ENCODE measurements at places on chromosomes 3 and 15. TPM values are rescaled to one million over a fixed set of nuclear protein-coding genes. Genes with fewer than 3 reads are reported as not detected.

DNA sequence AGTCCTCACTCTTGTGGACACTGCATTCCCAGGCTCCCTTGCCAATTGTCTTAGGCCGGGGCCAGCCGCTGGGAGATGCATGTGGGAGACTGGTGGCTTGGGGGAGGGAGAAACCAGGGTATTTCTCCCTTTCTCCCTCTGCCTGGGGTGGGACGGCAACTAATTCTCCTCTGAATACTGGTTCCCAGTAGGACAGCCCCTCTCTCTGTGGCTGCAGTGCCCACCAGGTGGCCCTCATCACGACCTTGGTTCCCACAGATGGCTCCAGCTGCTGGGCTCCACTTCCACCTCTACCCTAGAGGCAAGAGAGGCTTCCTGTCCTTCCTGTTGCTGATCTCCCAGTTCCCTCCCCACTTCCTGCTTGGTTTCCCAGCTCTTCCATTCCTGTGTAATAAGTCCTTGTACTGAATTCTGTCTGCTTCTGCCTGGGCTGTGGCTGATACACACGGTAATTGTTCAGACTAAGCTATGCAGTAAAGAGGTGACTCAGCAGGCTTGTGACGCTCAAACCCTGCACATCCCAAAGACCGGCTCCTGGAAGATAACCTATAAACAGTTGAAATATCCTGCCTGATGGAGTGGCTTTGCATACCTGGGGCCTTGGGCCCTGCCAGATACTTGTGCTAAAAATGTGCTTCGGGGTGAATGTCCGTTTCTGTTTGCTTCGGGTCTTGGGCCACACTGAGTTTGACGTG is 20.4 kb upstream of the COPG1 start:
- peaks cover 58% of the 10 kb centered on the region for H3K4me1 ChIP-seq
- no peaks in the 10 kb centered on the region for H3K27me3 ChIP-seq
- H3K36me3 ChIP-seq: no peaks in the 10 kb centered on the region
- H3K4me3 ChIP-seq: no peak overlapping the region
- H3K27ac ChIP-seq: peak overlapping the region; percentile 93
- peak; percentile 33 for DNase-seq

DNA sequence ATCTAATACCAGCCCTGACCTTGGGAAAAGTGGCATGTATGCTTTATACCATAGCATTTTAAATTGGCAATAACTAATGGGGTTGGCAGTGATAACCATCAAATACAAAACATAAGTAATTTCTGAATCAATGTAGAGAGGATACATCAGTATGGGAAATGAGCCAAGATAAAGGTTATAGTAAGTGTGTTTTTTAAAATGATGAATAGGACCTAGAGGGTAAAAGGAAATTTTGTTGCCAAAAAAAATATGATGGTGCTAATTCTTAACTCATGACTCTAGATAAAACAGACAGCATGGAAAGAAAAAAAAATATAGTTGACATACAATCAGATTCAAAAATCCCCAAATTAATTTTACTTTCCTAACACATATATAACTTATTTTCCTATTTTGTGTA is 75.4 kb upstream of the ROBO1 start:
- no peaks in the 10 kb centered on the region for H3K36me3 ChIP-seq
- H3K27ac ChIP-seq: no peak overlapping the region
- no peak for DNase-seq
- no peaks in the 10 kb centered on the region for H3K4me1 ChIP-seq
- no peak overlapping the region for H3K4me3 ChIP-seq
- H3K27me3 ChIP-seq: no peaks in the 10 kb centered on the region

DNA sequence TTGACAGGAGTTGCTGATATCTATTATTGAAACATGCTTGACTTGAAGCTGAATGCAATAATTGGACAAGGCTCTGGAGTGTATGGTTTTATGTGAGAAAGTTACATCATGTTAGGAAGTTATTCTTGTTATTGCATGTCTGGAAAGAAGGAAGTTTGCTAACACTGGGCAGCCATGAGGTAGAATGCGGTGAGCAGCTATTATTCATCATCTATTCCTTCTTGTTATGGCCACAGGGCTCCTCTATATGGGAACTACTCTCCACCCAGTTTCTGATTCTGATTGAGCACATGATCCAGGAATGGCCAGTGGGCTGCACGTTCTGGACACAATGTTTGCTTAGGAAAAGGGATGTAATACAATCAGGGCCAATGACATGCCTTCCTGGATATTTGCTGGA is 37.8 kb upstream of the SCN5A start:
- no peak for DNase-seq
- H3K27me3 ChIP-seq: no peaks in the 10 kb centered on the region
- no peak overlapping the region for H3K4me3 ChIP-seq
- no peaks in the 10 kb centered on the region for H3K4me1 ChIP-seq

DNA sequence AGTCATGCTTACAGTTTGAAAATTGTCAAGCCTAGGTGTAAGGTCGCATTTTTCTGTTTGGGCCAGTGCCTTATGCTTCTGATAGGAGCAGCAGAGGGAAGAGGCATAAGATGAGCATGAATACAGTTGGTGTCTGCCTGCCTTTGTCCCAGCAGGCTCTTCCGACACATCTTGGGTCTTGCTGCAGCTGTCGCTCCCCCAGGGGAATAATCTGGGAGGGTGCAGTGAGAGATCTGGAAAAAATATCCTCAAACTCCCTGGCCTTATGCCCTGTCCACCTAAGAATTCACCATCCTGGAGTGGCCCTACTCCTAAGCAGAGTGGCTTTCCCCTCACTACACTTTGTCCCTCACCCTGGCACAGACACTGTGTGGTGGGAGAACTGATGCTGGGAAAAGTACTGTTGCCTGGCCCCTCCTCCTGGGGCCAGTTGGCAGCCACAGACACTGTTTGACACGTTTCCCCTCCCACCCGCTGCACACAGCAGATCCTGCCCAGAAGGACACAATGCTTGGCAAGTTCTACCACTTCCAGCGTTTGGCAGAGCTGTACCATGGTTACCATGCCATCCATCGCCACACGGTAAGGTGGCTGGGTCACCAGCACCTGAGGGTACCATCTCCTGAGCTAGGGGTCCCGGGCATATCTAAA is 21.1 kb upstream of the RHO start:
- no peak overlapping the region for H3K4me3 ChIP-seq
- H3K27ac ChIP-seq: peak overlapping the region; percentile 54
- DNase-seq: peak; percentile 55
- peaks cover 22% of the 10 kb centered on the region for H3K36me3 ChIP-seq
- no peaks in the 10 kb centered on the region for H3K27me3 ChIP-seq
- H3K4me1 ChIP-seq: peaks cover 70% of the 10 kb centered on the region

GRCh38 chr15:35293353-35294130 is 208.4 kb upstream of the NANOGP8 start:
- no peak overlapping the region for H3K4me3 ChIP-seq
- H3K4me1 ChIP-seq: no peaks in the 10 kb centered on the region
- no peak overlapping the region for H3K27ac ChIP-seq
- H3K27me3 ChIP-seq: no peaks in the 10 kb centered on the region

- H3K27ac ChIP-seq: no peak overlapping the region
- peaks cover 15% of the 10 kb centered on the region for H3K27me3 ChIP-seq
- DNase-seq: no peak
- no peak overlapping the region for H3K4me3 ChIP-seq
- no peaks in the 10 kb centered on the region for H3K36me3 ChIP-seq
These were observed 14.9 kb downstream of the CHST2 start for GRCh38 chr3:143134471-143134870.

GRCh38 chr3:85030052-85030451 is 71.3 kb downstream of the CADM2 start:
- no peak overlapping the region for H3K4me3 ChIP-seq
- H3K27me3 ChIP-seq: no peaks in the 10 kb centered on the region
- DNase-seq: no peak
- no peaks in the 10 kb centered on the region for H3K4me1 ChIP-seq

The ST8SIA2 gene
- total RNA-seq: 3.6 TPM

The MED12L gene
- total RNA-seq: 0.82 TPM

GRCh38 chr3:71309886-71310285 is 273.6 kb downstream of the FOXP1 start:
- peak overlapping the region; percentile 62 for H3K27ac ChIP-seq
- peaks cover 38% of the 10 kb centered on the region for H3K4me1 ChIP-seq
- DNase-seq: no peak
- no peaks in the 10 kb centered on the region for H3K27me3 ChIP-seq
- no peak overlapping the region for H3K4me3 ChIP-seq

The FGD5 gene
- total RNA-seq: 13.9 TPM

GRCh38 chr15:80401456-80401855 is 2.7 kb upstream of the ARNT2 start:
- no peak for DNase-seq
- peaks cover 83% of the 10 kb centered on the region for H3K27me3 ChIP-seq
- no peaks in the 10 kb centered on the region for H3K36me3 ChIP-seq
- H3K27ac ChIP-seq: no peak overlapping the region
- no peak overlapping the region for H3K4me3 ChIP-seq

The DNAH1 gene
- total RNA-seq: 2.2 TPM

DNA sequence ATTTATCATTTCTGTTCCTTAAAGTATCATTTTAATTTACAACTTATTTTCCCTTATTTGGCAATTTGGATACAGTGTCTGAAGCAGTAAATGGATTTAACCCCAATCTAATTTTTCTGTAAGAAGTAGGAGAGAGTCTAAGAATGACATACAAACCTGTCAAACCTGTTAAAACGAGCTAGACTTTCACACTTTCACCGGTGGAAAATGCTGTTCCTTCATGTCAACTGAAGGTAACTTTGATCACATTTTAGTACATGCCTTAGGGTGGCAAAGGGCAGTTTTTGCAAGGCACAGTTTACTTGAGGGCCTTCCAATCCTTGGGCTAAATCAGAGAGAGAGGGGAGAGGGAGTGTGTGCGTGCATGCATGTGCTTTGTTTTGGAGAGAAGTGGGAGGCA is 221.4 kb downstream of the THSD4 start:
- no peak overlapping the region for H3K4me3 ChIP-seq
- DNase-seq: no peak
- peaks cover 43% of the 10 kb centered on the region for H3K4me1 ChIP-seq

DNA sequence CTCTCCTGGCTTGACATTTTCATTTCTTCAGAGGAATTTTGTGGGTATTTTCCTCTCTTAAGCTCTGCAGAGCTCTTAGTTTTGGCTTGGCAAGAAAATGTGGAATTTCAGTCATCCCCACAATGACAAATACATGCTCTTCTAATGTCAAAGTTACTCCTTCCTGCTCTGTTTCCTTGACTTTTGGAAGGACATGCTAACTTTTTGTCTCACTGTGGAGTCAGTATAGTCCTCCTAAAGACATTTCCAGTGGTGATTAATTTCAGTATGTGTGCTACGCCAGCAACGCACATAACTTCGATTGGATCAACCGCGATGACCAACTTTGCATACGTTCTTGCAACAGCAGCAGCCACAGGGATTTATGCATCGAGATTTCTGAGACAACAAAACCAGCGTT is 13.3 kb downstream of the EBLN2 start:
- H3K27me3 ChIP-seq: no peaks in the 10 kb centered on the region
- H3K4me3 ChIP-seq: no peak overlapping the region
- H3K27ac ChIP-seq: no peak overlapping the region
- H3K4me1 ChIP-seq: peaks cover 30% of the 10 kb centered on the region

The PRSS50 gene
- total RNA-seq: 0.22 TPM

The PAK6 gene
- 8.2 TPM for total RNA-seq

DNA sequence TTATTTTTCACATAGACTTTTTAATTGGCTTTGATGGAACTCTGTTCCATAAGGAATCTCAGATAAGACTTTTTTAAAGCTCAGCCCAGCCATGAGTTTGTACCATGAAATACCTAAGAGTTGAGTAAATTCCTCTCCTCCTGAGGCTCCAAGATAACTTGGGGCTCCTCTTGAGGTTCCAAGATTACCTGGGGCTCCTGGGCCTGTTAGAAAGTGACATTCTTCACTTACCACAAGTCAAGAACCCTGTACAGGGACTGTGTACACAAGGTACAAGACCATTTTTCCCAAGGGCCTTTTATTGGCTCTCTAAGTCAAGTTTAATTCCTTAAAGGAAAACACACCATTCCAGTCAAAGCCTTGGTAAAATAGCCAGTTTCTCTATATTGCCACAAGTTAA is 111.3 kb upstream of the PRR20G start:
- H3K36me3 ChIP-seq: no peaks in the 10 kb centered on the region
- peaks cover 61% of the 10 kb centered on the region for H3K27me3 ChIP-seq
- H3K4me3 ChIP-seq: no peak overlapping the region
- no peak overlapping the region for H3K27ac ChIP-seq
- no peaks in the 10 kb centered on the region for H3K4me1 ChIP-seq

DNA sequence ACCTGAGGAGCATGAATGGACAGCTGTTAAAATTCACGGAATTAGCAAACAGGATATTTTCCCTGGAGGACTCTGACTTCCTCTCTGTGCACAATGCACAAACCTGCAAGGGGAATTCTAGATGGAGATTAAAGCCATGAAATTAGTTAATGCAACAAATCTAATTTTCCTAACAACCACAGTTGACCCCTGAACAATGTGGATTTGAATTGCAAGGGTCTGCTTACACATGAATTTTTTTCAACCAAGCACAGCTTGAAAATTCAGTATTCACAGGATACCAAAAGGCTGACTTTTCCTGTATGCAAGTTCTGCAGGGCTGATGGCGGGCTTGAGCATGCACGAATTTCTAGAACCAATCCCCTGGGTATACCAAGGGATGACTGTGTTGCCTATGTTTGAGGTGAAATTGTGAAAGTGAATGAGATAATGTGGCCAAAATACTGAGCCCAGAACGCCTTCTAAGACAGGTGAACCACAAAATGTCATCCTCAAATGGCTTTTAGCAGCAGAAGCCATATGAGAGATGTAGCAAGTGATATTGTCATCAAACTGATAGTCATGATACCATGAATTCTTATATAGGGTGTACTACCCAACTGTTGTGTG is 52.5 kb downstream of the COL8A1 start:
- H3K27me3 ChIP-seq: no peaks in the 10 kb centered on the region
- H3K4me3 ChIP-seq: no peak overlapping the region
- DNase-seq: no peak
- peaks cover 6% of the 10 kb centered on the region for H3K4me1 ChIP-seq

GRCh38 chr15:68787609-68788263 is 33.0 kb downstream of the ANP32A start:
- peaks cover 70% of the 10 kb centered on the region for H3K4me1 ChIP-seq
- peaks cover 45% of the 10 kb centered on the region for H3K36me3 ChIP-seq
- no peak overlapping the region for H3K4me3 ChIP-seq
- H3K27me3 ChIP-seq: no peaks in the 10 kb centered on the region
- peak overlapping the region; percentile 79 for H3K27ac ChIP-seq

DNA sequence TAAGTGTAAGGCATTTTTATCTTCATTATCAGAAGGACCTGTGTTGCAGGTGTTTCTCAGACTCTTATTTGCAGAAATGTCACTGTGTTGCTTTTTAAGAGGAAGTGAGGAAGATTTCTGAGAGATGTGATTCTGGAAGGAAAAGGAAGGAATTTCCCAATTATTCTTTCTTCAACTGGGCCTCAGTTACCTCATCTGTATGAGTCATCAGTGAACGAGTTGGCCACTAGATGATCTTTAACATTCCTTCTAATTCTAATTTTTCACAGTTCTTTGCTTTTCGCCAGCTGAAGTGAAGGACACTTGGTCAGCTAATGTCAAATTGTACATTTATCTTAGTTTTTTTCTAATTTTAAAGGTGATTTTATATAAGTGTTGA is 28.9 kb downstream of the CLEC3B start:
- no peak overlapping the region for H3K4me3 ChIP-seq
- H3K4me1 ChIP-seq: peaks cover 23% of the 10 kb centered on the region
- H3K27me3 ChIP-seq: no peaks in the 10 kb centered on the region
- no peak overlapping the region for H3K27ac ChIP-seq
- DNase-seq: no peak

The MINDY4B gene
- 0.22 TPM for total RNA-seq

- H3K4me3 ChIP-seq: no peak overlapping the region
- DNase-seq: no peak
- H3K36me3 ChIP-seq: no peaks in the 10 kb centered on the region
- peaks cover 9% of the 10 kb centered on the region for H3K4me1 ChIP-seq
- no peak overlapping the region for H3K27ac ChIP-seq
These were observed 319.6 kb upstream of the TBC1D5 start for GRCh38 chr3:18061737-18062656.

The NPAP1 gene
- total RNA-seq: not detected

The ARL6 gene
- 3.8 TPM for total RNA-seq
